LHCN-M2 (cell line): ENCODE measurements at places on chromosomes 3 and 15.

GRCh38 chr3:194132465-194133286 is 3.3 kb upstream of the HES1 start:
- no peak for DNase-seq

GRCh38 chr3:151837057-151837456 is 23.1 kb downstream of the AADAC start:
- peak; percentile 90 for DNase-seq

DNA sequence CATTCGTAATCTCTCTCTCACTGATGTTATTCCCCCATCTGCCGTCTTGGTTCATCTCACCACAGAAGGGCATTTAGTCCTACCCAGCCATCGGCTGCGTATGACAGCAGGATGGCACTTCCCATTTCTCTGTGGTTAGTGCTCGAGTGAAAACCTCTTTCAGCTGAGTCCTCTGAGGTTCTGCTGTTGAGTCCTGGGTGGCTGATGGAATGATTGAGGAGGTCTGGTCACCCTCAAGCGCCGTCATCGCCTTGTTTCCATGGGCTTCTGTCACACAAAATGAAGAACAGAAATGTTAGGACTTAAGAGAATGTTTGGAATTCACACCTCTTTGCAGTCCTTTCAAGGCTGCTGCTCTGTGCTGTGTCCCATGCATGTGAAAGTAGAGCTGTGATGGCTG is 9.4 kb upstream of the SACM1L start:
- DNase-seq = no peak

DNA sequence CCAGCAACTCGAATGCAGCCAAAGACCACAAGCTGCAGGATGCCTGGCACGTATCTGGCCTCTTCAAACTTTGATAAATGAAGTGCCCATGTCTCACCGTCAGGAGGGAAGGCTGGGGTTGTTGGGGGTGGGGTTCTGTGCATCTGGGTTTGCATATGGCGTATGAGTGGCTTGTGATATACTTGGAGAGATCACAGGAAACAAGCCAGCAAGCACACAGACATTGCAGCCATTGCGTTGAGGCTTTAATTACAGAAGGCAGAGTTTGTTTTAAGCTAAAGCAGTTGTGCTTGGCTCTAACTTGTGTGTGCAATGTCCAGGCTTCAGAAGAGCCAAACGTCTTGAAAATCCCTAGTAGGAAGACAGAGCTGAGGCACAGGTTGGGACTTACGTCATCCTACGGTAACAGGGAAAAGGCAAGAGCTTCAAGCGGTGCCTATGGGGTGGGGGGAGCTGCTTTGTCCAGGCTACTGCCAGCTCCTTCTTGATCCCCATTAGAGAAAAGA is 109.2 kb downstream of the ASB7 start:
- no peak for DNase-seq

DNA sequence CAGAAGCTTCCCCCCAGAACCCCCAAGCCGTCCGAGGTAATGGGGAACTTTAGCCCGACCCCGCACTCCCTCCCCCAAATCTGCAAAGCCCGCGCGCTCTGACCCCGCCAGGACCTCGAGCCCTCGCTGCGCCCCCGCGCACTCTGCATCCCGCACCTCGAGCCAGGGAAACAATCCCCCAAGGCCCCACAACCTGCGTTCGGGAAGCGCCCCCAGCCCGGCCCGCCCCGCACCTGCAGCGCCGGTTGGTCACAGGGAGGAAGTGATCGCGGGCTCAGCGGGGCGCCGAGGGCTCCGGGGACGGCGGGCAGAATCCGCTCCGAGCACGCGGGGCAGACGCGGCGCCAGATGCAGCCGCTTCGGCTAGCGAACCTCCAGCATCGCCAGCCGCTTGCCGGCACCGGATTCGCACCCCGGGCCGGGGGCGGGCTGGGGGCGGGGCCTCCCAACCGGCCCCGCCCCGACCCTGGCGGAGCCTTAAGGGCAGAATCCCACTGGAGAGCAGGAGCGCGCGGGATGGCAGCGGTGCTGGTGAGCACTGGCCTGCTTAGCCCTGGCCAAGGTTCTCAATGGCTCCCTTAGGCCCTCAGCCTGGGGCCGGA is at the start of gene CAMKV:
CAMKV (minus strand) TSS at position 382 of the 602 bp plus-strand sequence. CDS start 7,518 bp downstream, outside the sequence.
- DNase-seq = no peak

GRCh38 chr15:59892985-59893384 is 111.1 kb upstream of the FOXB1 start:
- peak; percentile 23 for DNase-seq

DNA sequence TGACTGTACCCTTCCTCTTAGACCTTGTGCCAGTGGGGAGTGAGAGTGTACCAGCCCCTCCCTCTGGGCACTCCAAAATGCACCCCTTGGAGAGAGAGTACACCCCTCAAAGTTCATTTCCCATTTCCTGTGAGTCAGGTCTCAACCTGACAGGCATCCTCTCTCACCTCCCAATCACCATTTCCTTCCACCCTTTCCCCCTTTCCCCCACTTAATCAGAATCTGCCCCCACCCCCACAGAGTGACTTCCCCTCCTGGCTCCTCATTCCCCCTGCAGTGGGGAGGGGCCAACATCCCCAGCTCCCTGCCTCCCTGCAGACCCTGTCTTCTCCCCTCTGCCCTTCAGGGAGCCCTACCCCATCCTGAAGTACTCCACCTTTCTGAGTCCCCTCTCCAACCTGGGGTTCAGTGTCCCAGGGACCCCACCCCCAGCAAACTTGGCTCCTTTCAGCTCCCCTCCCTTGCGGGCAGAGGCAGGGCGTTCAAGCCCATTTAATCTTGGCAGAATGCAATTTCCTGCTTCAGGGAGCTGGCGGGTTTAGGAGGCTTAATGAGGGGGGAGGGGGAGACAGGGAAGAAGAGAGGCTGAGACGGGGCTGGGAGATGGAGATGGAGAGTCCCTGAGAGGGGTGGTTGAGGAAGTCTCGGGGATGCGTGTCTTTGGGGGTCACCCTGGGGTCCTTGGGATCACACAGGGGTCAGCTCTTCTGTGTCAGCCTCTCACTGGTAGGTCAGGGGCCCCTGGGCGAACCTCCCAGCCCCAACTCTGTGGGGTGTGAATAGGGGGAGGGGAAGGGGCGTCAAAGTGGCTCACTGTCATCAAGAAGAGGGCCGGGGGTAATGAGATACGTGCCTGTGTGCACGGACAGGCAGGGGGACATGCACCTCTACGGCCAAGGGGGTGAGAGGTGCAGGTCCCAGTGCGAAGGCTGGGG is 16.6 kb upstream of the SEMA3F start:
- DNase-seq = no peak

- no peak for DNase-seq
These were observed 85.8 kb downstream of the CFAP20DC start for GRCh38 chr3:58963928-58964503.

DNA sequence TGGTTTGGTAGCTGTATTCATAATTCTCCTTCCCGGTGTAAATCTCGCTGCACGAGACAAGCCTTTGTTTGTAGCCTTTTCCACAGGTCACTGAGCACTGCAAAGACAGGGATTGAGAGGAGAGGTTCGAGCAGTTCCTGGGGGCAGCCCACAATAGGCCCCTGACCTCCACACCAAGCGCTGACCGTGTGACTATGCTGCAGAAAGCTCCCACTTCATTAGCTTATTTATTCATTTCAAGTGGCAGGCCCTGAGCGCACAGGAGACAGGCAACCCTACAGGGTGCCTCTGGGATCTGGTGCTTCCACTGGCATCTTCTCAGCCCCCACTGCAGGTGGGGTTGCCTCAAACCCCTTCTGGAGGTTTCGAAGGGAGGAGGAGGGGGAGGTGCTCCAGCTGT is 140.9 kb downstream of the ADAMTS9 start:
- no peak for DNase-seq

- no peak for DNase-seq
These were observed 40.9 kb upstream of the RGMA start for GRCh38 chr15:93129702-93130488.

GRCh38 chr3:49411968-49412631 is at the start of the genes RHOA and TCTA:
Gene RHOA, minus strand, starts transcription at chr3:49411976. Its CDS starts 36,387 bp downstream, at chr3:49375589.
Gene TCTA, plus strand, starts transcription at chr3:49412423. Its CDS starts 4 bp downstream, at chr3:49412427.
- peak; percentile 100 for DNase-seq

GRCh38 chr3:178300441-178300959 is 235.7 kb upstream of the KCNMB2 start:
- no peak for DNase-seq

DNA sequence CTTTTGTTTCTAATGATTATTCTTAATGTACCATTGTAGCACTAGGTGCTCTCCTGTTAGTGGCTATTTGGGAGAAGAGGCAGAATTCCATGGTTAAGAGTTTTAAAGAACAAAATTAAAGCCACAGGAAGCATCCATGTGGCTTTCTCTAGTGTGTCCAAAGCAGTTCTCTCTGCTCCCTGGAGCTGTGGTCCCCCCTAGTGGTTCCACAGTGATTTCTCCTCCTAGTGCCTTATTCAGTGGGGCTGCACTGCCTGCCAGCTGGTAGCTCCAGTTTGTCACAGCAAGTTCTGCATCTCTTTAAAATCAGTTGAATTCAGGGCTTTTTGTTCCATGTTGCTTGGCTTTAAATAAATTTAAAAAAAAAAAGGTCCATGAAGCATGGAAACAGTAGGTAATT is 39.6 kb upstream of the FAM98B start:
- peak; percentile 81 for DNase-seq

- no peak for DNase-seq
These were observed 20.7 kb upstream of the SPESP1 start for GRCh38 chr15:68909601-68910100.

- no peak for DNase-seq
These were observed 103.8 kb upstream of the CHRM5 start for GRCh38 chr15:33864360-33865075.
